ENCODE measurements at places on chromosomes 7 and 10.
A peak's percentile ranks its signal among the peaks of the same experiment; 100 is the strongest.

GRCh38 chr10:8583096-8583495 is 528.6 kb downstream of the GATA3 start:
- no peak for DNase-seq

DNA sequence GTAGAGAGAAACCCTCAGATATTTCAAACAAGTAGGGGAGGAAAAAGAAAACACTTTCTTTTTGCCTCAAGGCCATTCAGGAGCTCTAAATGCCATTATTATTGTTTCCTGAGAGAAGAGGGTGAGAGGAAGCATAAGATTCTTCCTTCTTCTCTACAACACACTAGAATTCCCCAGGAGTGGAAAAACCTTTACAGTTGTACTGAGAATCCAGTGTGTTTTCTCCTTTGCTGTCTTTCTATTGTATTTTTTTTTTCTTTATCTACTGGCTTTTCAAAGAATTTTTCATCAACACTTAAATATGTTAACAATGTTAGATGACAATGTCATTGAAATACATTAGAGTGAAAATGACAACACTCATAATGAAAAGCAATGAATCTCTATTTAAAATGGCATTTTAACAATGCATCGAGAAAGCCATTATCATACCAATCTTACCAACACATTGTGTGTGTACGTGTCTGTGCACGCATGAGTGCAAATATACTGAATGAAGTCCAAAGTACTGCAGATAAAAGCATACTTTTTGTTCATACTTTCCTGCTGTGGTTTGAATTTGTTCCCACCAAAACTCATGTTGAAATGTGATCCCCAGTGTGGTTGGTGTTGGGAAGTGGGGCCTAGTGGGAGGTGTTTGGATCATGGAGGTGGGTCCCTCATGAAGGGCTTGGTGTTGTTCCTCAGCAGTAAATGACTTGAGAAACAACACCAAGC is 24.2 kb upstream of the MACC1 start:
- DNase-seq: peak; percentile 81

- no peak for DNase-seq
Measured at GRCh38 chr10:92851003-92851402, 2.7 kb downstream of the EXOC6 start.

DNA sequence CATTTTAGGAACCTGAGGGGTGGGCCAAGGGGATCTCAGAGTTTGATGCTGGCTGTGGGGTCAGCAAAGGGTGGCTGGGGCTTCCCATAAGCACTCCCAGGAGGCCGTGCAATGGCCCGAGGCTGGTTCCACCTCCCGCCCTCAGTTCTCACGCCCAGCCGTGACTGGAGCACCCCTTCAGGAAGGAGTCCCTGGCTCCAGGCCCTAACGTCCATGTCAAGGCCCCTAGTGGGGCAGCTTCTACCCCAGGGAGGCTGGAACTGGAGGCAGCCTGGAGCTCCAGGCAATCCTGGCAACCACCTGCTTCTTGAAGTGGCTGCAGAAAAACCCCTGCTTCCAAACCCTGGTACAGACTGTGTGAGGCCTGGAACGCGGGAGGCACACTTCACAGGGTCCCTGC is 165.5 kb downstream of the DIP2C start:
- no peak for DNase-seq

- no peak for DNase-seq
Measured at GRCh38 chr10:80191589-80192270, 13.6 kb downstream of the ANXA11 start.

DNA sequence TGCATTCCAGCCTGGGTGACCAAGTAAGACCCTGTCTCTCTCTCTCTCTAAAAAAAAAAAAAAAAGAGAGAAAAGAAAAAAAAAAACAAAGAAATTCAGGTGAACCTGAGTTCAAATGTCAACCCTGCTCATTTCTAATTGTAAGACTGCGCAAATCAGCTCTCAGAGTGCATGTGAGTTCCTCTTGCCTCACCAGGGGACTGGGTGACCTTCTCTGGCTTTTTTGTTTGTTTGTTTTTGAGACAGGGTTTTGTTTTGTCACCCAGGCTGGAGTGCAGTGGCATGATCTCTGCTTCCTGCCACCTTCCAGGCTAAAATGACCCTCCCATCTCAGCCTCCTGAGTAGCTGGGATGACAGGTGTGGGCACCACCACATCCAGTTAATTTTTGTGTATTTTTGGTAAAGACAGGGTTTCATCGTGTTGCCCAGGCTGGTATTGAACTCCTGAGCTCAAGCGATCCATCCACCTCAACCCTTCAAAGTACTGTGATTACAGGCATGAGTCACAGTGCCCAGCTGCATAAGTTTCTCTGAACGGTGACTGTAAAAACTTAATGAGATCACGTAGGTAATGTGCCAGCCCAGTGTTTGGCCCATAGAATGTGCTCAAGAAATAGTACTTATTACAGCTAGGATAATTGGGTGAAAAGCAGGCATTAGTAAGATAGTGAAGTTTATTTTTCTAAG is 45.3 kb upstream of the BAMBI start:
- DNase-seq: peak; percentile 46

- peak; percentile 71 for DNase-seq
Measured at GRCh38 chr10:5413012-5413938, 918 bp downstream of the NET1 start.

DNA sequence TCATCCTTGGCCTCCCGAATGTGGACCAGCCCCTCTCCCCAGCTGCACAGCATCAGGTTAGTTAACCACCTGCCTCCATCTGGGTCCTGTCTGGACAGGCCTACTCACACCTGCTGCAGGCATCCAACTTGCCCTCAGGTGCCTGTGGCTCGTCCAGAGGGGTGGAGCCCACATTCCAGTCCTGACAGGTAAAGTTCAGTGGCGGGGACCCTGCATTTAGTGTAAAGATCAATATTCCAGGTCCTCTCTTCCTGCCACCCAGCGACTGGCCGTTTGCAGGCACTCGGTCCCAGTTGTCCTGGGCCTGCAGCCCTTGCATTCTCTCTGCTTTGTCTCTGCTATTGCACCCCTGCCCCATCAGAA is 15.0 kb downstream of the HTRA1 start:
- no peak for DNase-seq

GRCh38 chr10:118698421-118698820 is 56.3 kb downstream of the CACUL1 start:
- peak; percentile 76 for DNase-seq

GRCh38 chr10:127474501-127474900 is 74.6 kb upstream of the NPS start:
- no peak for DNase-seq

GRCh38 chr10:19200211-19200610 is 151.6 kb downstream of the MALRD1 start:
- DNase-seq: no peak

DNA sequence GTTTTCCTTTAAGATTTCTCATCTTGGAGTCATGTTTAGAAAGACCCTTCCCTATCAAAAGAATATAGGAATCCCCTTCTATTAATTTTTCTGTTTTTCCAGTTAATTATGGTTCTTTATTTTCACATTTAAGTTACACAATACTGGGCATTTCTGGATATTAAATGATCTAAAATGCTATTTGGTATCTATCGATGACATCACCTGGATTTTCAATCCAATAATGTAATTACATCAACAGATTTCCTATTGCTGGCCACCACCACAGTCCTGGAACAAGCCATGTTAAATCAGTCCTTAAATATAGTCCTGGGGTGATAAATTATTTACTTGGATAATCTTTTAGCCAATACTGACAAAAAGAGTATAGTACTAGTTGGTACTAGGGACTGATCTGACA is 48.0 kb downstream of the PUS7 start:
- no peak for DNase-seq

GRCh38 chr7:93461350-93461749 is 113.2 kb downstream of the CALCR start:
- no peak for DNase-seq

GRCh38 chr10:96978621-96979154 is 146.6 kb downstream of the LCOR start:
- no peak for DNase-seq

DNA sequence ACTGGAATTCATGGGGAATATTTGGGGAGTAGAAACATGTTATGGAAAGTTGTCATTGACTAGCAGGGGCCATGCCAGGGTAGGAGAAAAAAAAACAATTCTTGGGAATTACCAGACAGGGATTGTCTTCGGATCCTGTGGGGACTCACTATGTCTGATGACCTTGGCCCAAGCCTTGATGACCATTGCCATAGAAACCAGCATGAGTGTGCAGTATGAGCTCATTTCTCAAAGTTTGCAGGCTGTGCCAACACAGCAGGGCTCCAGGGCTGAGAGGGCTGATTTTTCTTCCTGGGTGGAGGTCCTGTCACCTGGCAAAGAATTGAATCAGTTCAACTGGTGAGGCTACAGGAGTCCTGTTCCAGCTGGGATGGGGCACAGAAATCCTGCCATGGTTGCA is 198.3 kb downstream of the ADRA2A start:
- peak; percentile 31 for DNase-seq

- DNase-seq: peak; percentile 20
Measured at GRCh38 chr7:138755331-138755747, 42.5 kb upstream of the TMEM213 start.

GRCh38 chr10:84156768-84157167 is 16.8 kb upstream of the GPR15LG start:
- DNase-seq: no peak

DNA sequence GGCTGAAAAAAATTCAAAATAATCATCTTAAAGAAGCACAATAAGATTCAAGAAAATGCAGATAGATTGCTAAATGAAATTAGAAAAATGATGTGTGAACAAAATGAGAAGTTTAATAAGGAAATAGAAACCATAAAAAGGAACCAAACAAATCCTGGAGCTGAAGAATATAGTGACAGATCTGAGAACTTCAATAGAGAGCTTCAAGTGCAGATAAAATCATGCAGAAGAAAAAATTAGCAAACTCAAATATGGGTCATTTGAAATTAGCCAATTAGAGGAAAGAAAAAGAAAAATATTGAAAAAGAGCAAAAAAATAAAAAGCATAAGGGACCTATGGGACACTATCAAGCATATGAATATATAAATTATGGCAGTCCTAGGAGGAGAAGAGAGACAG is 720.1 kb downstream of the PARD3 start:
- no peak for DNase-seq

GRCh38 chr7:128681794-128682537 is 9.9 kb downstream of the GARIN1A start:
- no peak for DNase-seq

GRCh38 chr10:34181553-34182300 is 633.4 kb downstream of the PARD3 start:
- no peak for DNase-seq

- DNase-seq: no peak
Measured at GRCh38 chr10:124032087-124032935, 61.1 kb downstream of the CHST15 start.

GRCh38 chr10:102627736-102628293 is 16.5 kb upstream of the TRIM8 start:
- peak; percentile 84 for DNase-seq

DNA sequence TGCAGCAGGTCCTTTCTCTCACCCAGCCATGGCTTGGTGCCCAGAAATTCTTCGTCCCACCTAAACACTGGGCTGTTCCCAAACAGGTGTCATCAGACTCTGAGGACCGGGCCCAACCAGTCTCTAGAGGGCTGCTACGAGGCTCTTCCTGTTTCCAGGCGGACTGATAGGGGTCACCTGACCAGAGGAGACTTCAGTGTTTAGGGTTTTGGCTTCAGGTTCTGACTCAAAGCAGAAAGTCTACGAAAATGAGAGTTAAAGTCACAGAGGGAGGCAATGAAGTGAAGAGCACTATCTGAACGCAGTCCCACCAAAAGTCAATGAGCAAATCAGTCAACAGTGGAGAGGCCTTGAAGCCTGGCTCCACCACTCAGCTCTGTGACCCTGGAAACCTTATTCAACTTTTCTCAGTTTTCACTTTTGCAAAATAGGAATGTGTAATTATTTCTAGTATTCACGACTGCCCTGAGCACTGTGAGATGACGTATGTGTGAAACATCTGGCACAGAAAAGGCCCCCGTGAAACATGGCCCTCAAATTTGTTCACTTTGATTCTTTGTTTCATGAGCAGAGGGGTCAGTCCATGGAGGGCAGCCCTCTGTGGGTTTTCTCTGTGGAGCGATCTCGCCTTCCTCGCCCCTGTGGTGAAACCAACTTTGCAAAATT is 189.9 kb upstream of the PDE1C start:
- DNase-seq: no peak

DNA sequence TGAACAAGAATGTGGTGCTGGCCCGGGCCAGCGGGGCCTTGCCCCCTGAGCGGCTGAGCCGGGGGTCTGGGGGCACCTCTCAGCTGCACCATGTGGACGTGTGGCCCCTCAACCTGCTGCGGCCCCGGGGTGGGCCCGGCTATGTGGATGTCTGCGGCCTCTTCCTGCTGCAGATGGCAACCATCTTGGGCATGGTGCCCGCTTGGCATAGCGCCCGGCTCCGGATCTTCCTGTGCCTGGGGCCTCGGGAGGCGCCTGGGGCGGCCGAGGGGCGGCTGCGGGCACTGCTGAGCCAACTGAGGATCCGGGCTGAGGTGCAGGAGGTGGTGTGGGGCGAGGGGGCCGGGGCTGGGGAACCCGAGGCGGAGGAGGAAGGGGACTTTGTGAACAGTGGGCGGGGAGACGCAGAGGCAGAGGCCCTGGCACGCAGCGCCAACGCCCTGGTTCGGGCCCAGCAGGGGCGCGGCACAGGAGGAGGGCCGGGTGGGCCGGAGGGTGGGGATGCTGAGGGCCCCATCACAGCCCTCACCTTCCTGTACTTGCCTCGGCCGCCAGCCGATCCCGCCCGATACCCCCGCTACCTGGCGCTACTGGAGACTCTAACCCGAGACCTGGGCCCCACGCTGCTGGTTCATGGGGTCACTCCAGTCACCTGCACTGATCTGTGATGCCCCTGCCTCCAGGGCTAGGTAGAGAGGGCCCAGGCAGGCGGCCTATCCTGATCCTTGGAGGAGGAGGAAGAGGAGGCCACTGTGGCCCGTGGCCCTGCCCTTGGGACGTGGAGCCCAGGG is 1.1 kb upstream of the TRIP6 start:
- DNase-seq: peak; percentile 71
